ENCODE measurements at places on chromosomes 4 and X.

DNA sequence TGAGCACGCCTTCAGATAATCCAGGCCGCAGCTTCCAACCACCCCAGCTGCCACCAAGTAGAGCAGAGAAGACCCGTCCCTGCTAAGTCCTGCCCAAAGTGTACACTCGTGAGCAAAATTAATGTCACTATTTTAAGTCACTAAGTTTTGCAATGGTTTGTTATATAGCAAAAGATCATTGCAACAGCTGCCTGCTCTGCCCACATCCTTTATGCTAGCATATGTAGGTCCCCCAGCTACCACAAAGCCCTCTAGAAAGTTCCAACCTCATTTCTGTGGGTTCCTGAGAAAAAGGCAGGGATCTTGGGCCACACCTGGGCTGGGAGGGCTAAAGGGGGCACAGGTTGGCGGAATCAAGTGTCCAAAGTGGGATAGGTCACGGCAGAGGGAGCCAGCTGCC lies 346.9 kb downstream of the BCOR start:
- DNase-seq, result no peak

- no peak for DNase-seq
Observed at GRCh38 chr4:66235876-66236275, 565.6 kb upstream of the EPHA5 start.

DNA sequence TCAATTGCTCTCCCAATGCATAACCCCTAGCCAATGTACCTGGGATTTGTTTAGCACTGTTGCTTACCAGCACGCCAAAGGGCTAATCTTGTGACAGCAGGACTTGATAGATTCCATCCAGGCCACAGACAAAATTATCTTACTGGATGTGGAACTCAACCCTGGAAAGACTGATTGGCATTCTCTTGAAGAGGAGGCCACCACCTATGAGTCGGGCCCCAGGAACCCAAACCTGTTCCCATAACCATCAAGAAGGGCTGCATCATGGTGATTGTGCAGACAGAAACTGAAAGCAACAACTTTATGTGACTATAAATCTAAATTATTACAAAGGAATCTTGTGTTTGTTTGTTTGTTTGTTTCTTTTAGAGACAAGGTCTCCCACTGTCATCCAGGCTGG lies 19.9 kb upstream of the TMEM255A start:
- no peak for DNase-seq

DNA sequence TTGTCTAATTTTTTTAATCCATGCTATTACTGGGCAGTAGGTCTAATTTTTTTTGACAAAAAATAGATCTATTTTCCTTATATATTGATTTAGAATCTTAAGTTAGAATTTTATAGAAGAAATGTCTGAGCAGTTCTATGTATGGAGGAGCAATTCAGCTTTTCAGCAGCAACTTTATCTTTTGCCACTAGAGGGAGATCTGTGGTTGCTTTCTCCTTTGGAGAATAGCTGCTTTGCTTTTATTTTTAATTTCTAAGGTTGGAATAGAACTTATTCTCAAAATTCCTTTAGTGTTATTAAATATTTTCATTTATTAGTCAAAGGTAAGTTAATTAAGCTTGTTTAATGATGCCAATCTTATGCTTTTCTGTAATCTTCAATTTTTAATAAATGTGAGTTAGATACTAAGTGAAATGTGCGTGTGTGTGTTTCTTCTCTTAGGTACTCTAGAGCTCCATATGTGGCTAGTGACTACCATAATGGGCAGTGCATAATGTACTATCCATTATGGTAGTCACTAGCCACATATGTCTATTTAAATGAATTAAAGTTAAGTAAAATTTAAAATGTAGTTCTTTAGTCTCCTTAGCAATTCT lies 29.3 kb downstream of the FAM199X start:
- peak; percentile 46 for DNase-seq

DNA sequence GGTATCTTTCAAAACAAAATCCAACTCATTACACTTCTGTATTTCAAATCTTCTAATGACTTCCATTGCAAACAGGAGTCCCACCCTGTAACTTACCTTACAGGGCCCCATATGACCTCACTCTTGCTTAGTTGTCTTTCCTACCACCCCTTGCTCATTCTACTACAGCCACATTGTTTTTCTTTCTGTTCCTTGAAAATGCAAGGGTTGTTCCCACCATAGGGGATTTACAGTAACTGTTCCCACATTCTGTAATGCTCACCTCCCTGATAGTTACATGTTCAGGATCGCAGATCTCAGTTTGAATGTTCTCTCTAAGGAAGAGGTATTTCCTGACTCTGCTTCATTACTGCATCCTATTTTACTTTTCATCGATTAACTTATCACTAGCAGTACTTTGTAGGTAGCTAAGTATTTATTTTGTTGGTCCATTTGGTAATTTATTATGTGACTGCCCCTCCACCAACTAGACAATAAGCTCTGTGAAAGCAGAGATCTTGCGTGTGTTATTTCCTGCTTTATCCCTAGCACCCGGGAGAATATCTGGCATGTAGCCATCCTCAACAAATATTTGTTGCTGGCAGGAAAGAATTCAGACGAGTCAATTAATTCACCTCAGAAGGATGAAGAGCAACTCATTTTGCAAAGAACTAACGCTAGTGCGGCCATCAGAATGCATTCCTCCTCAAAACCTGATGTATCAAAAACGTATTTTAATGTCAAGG lies 21.4 kb downstream of the MAOB start:
- peak; percentile 30 for DNase-seq

DNA sequence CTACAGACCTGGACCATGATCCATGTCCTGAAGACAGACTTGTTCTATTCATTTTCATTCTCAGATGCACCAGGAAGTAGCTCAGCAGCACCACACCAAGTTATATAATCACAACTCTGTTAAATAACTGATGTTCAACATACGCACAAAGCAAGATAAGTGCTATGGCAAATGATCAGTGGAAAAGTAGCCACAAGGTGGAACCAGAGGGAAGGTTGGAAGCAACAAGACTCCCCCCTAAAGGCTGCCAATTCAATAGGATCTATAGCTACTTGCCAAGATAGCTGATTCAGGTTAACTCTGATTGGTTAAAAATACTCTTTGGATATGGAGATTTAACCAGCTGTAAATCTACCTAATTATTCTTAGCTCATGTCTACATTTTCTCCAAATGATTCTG lies 23.7 kb upstream of the FAM47B start:
- DNase-seq, result peak; percentile 34

GRCh38 chr4:89836897-89837384 lies at the start of gene SNCA:
Gene SNCA, minus strand, starts transcription at chr4:89837161. Its CDS starts 1,494 bp downstream, at chr4:89835667.
- peak; percentile 86 for DNase-seq

- DNase-seq, result no peak
Observed at GRCh38 chr4:10197952-10198351, 81.4 kb upstream of the WDR1 start.

GRCh38 chr4:183906739-183907651 lies 1.9 kb downstream of the STOX2 start:
- peak; percentile 61 for DNase-seq

DNA sequence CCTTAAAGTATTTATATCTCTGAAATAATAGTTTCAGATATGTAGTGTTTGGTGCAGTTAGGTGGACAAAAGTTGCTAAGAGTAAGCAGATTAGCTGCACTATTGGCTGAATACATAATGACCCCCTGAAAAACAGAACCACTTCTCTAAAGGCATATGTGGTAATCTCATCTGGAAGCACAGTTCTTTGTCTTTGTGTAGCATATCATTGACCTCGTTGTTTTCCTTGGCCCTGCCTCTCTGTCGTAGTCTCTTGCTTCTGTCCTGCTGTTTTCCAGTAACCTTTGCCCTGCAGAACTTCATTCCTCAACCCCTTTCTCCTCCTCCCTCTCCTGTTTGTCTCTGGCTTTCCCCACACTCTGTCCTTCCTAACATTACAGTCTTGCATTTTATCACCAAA lies 41.4 kb downstream of the JADE3 start:
- peak; percentile 11 for DNase-seq

DNA sequence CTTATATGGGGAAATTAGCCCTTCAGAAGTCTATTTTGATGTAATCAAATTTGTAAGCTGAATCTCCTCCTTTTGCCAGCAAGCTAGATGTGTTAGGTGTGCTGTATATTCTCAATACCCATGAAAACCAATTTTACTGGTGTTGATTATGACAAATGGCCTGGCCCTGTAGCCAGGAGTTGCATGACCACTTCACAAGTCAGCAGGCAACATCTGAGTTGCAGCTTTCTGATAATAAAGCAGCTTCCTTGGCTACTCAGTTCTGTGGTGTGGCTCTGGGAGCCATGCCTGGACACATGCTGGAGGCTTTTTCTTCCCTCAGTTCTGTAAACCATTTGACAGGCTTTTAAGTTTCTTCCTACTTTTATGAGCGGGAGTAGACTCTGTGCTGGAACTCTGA lies 154.1 kb upstream of the CXCL13 start:
- no peak for DNase-seq

DNA sequence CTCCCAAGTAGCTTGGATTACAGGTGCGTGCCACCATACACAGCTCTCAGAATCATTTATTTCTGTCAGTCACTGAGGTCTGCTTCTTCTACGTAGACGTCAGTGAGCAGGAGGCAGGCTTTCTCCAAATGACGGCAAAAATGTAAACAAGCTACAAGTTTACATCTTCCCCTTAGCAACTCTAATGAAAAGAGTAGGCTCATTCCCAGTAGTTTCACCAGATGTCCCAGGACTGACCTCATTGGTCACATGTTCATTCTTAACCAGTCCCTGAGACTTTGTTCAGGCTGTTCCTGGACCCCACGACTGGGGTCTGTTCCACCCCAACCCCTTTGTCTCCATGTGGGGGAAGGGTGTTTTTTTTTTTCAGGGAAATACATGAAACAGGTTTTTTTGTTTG lies 67.1 kb downstream of the TENM3 start:
- DNase-seq, result peak; percentile 26

DNA sequence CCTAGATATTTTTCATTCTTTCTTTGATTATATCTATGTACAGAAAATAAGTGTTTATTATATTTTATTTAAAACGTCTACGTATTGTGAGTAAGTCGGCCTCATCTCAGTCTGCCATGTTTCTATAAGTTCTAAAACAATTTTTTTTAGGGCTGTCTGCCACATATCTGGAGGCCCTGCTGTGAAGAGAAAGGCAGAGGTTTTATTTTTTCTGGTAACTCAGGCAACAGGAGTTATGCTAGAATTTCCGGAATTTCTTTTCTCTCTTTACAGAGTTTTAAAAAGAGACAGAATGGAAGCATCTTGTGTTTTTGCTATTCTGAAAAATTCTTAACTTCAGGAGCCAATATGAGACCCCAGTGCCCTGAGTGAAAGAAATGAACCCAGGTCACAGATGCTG lies 1124.0 kb upstream of the TENM3 start:
- peak; percentile 76 for DNase-seq

- DNase-seq, result no peak
Observed at GRCh38 chr4:1075225-1075624, 38.1 kb downstream of the RNF212 start.

DNA sequence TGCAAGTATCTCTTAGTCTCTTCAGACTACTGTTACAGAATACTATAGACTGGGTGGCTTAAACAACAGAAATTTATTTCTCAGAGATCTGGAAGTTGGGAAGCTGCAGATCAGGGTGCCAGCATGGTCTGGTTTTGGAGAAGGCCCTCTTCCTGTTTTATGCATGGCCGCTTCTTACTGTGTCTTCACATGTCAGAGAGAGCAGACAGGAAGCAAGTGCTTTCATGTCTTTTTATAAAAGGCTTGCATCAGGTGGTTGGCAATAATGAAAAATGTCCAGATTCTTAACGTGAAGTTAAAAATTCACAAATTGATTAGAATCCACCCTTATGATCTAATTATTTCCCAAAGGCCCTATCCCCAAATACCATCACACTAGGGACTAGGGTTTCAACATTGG lies 284.9 kb downstream of the RPA4 start:
- DNase-seq, result no peak
